Astrocyte (in vitro differentiated cells and primary cell): ENCODE measurements at places on chromosomes 1 and 21.

DNA sequence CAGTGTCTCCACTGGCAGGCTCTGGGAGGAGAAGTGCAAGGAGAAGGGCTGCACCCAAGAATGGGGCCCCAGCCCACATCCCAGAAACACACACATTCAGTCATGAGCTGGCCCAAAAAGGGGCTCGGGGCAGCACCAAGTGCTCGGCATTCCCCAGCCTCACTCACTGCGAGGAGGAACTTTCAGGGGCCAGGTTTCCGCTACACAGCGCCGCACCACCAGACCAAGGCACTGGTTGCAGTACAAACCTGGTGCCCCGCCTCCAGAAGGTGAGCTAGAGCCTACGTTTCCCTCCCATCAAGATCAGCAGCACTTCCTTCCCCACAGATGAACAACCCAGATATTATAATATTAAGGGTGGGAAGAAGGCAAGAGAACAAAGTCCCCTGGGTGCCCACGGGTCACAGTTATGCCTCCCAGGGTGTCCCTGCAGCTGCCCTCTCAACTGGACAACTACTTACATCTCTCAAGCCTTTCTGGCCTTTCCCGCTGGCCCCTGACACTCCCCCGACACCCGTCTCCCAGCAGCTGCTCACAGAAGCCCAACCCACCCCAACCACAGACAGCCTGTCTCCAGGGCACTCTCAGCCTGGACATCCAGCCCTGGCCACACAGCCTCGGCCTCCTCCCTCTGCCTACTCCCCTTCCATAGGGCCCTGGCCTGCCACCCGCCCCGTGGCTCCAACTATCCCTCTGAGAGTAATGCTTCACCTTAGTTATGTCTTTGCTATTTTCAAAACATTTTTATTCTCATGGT, 3.8 kb downstream of the PBXIP1 start:
- no peak for DNase-seq

- DNase-seq = no peak
These were observed 29.8 kb upstream of the BMP8B start for GRCh38 chr1:39818482-39818881.

DNA sequence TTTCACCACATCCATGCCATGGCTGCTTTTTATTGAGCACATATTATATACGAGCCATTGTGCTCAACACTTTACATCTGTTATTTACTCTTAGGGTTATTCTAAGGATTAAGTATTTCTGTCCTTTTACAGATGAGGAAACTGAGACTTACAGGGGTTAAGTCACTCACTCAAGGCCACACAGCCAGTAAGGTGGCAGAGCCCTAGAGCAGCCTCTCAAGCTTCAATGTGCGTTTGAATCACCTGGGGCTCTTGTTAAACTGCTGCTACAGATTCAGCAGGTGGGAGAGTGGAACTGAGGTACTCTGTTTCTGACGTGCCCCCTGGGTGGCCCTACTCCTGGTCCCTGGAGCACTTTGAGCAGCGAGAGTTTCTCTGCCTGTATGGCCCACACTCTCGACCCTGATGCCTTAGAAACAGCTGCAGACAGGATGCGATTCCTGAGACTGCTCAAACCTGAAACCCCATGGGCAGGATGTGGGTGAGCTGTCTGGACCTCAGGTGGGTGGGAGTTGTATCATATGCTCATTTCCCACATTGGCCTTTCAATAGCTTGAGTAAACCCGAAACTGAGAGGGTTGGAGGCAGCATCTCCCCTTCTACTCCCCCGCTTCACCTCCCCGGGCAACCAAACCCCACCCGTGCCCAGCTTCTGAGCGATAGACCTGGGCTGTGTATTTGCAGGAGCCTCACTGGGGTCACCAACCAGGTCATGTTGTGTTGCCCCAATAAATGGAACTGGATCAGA, 59.3 kb downstream of the MAN1C1 start:
- no peak for DNase-seq

DNA sequence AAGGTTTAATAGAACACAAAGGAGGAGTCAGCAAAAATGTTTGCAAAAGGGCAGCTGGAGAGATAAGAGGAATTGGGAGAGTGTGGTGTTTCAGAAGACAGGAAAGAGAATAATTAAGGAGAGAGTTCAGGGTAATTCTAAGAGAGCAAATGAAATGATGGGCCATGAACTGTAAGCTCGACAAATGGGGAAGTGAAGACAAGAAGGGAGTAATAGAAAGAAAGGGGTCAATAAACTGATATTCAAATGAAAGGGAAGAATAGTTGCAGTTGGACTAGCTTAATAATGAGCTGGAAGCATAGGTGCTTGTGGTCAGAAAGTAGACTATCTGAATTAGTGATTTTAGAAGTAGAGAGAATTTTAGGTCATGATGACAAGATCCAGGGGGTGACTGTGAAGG, 15.6 kb upstream of the RNF220 start:
- no peak for DNase-seq

DNA sequence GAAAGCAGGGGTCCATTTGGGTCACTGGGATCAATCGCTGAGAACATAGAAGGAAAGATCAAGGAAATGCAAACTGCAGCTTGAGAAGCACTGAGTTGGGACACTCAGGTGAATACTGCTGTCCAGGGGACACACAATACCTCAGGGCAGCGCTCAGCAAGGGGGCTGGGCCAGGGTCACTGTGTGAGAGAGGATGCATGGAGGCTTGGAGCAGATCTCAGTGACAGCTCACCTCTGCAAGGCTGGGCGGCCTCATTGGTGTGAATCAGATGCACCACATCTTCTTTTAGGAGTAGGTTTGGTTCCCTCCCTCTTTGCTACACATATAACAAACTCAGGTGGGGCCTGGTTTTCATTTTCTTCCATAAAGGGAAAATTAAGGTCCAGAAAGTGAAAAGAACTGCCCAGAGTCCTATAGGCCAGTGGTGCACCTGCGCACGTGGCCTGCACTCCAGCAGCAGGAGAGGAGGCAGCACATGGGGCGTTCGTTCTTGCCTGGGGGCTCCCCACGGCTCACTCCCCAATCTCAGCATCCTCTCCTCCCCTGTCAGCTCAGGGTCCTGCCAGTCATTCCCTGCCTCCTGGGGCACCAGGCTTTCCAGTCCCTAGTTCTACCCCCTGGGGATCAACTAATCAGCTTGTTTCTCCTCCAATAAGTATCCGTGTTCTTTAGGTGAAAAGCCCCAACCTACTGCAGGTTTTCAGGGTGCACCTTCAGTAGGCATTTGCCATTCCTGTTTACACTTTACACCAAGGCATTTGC, 1.5 kb downstream of the A3GALT2 start:
- no peak for DNase-seq

DNA sequence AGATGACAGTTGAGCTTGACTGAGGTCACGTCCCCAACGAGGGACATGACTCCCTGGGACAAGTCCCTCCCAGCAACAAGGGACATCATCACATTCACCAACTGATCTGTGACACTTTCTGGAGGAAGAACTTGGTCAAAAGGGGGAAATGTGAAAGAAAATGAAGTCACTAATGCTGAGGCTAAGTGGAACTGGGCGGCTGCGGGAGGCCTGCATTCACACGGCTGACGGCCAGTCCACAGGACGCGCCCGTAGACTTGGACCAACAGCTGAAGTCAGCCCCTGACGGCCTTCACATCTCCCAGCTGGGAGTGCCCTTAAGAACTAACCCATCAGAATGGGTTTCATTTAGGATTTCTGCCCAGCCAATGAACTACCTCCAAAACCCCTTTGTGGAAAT, 26.6 kb downstream of the POFUT2 start:
- DNase-seq = no peak

DNA sequence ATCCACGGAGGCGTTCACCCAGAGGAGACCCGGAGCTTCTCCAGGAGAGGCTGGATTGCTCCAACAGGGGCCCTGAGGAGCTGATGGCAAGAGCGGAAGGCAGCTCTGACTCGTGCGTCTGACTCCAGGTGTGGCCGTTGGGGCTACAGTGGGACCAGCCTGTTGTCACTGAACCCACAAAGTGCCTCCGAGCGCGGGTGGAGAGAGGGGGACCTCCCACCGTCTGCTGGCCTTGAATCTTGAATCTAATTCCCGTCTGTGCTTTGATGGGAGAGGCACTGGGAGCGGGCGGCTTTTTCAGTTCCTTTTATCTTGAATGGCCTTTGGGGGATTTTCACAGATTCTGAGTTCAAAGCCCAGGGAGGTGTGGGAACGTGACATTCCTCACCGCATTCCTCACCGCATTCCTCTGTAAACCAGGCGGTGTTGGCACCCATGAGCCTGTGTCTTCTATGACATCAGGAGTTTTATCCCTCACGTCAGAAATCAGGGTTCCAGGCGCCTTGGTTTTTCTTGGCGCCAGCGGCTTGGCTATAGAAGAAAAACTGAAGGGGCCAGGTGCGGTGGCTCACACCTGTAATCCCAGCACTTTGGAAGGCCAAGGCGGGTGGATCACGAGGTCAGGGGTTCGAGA, 39.2 kb upstream of the COL18A1 start:
- DNase-seq = peak; percentile 88

DNA sequence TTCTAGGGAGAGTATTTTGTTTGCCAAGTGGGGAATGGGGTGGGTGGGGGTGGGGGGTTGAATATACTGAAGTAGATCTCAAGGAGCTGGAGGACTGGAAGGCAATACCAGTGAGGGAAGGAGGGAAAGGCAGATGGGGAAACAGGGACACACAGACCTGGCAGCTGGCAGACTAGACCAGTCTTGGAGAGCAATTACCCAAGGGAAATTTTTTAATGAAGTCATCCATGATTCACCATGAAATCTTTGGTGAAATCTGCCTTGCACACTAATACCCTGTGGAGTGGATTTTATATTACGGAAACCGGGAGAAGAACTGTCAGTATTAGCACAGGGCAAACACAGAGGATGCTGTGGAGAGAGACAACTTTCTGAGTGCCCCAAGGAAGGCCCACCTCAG, 29.7 kb upstream of the MARK1 start:
- peak; percentile 2 for DNase-seq

DNA sequence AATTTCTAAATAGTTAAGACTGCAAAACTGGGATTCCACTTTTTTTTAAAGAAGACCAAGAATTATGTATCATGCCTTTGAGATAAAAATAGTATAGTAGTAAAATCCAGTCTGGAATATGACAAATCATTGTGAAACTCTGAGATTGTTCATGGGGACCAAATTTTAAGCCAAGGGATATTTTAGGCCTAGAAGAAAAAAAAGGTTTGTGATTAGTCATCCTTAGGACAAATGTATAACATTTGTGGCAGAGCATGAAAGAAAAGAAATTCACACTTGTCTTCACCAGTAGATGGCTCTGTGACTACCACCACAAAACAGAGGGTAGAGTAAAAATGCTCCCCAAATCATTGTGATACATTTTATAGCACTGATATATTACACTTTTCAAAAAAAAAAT, 226.1 kb downstream of the KCTD3 start:
- DNase-seq = peak; percentile 69

DNA sequence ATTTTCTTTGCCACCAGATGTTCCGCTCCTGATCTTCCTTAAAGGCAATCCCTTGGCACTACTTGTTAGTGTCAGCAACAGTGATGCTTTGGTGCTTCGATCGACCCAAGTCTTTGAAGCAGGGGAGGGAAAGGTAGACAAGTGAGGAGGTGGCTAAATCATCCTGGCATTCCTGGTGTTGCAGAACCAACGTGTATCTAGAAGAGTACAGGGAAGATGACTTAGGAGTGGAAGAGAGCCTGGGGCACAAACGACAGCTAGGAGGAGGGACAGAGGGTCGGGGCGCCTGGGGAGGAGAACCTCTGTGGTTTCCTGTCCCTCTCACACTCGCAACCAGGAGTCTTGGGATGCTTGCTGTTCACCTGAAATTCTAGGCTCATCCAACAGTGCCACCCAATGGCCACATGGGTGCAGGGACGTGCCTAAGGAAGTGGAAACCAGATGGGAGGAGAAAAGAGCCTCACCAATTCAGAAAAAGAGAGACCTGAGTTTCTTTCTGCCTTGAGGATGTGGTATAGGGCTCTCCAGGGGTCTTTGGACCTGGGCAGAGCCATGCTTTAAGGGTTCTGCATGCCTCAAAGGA, 9.5 kb upstream of the KCNA2 start:
- peak; percentile 19 for DNase-seq

DNA sequence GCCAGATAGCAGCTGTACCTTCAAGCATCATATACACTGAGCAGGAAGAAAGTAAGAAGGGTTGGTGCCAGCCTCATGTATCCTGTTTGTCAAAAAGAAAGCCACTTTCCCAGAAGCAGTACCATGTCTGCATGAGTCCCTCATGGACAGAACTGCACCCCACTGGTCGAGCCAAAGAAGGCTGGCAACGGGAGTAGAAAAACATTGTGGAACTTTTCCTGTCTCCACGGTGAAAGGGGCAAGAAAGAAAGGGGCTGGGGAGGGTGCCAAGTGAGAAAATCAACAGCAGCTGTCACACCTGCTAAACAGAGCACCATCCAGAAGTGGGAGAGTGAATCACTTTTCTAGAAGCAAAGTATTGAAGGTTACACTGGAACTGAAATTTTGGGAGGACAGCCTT, 621.7 kb downstream of the LMO4 start:
- no peak for DNase-seq

- DNase-seq = no peak
These were observed 27.0 kb downstream of the SIM2 start for GRCh38 chr21:36725793-36726386.

- DNase-seq = no peak
These were observed 5.7 kb upstream of the IVL start for GRCh38 chr1:152902636-152903035.

DNA sequence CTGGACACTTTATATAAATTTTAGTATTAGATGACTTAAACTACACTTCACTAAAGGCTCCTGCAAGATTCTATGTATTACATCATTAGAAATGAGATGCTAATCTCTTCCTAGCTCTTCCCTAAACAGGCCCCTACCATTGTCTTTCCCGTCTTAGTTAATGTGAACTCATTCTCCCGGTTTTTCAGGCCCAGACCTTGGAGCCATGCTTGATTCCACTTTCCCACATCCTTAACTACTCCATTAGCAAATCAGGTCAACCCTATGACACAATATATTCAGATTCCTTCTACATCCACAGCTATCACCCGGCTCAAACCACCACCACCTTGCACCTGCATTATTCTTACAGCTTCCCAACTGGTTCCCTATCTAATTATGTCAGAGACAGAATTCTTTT, 73.3 kb downstream of the NVL start:
- no peak for DNase-seq
